Right forelimb (tissue), 1 donor: ENCODE measurements at places on chromosomes 3 and 15.
A peak's percentile ranks its signal among the peaks of the same experiment; 100 is the strongest.

DNA sequence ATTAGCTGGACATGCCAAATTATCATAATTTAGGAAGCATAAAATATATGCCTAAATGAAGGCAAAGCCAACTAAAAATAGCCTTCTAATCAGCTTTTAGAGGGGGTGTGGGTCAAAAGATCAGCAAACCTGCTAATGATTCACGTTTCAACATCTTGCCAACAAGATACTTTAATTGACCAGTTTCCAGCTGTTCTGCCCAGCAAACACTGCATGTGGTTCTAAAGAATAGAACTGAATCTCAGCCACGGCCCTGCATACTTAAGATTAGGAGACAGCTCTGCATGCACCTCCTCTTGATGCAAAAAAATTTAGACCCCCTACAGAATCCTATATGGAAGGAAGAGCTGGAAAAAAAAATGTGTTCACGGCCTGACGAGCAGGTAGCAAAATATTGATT, 500.5 kb downstream of the TBL1XR1 start:
- DNase-seq = no peak

GRCh38 chr15:61064651-61065050, 164.5 kb downstream of the RORA start:
- no peak for DNase-seq

GRCh38 chr3:85498177-85498576, 539.4 kb downstream of the CADM2 start:
- no peak for DNase-seq

DNA sequence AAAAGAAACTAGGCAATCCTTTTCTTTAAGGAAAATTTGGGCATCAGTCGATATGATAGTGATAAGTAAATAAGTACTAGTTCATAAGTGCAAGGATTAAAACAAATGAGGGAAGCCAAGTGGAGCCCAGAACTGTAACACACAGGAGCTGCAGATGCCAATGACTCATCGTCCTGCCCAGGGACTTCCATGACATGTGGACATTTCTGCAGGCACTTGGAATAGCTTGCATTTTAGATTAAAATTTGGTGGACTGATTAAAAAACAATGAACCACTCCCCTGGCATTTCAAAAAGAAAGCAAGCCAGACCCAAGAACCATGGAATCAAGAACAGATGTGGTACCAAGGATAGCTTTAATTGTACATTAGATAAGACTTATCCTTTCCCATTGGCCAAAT, 2.9 kb downstream of the SAMD7 start:
- no peak for DNase-seq

DNA sequence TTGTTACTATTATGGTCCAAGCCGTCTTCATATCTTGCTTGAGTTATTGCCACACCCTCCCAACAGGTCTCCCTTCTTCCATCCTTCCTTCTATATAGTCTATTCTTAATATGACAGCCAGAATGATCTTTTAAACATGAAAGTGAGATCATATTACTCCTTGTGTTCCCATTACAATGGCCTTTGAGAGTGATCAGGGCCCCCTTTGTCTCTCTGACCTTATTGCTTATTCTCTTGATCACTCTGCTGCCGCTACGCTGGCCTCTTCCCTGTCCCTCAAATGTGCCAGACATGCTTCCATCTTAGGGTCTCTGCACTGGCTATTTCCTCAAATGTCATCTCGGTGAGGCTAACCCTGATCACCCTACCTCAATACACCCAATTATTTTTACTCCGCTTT, 38.1 kb downstream of the UBE2E2 start:
- DNase-seq = no peak

DNA sequence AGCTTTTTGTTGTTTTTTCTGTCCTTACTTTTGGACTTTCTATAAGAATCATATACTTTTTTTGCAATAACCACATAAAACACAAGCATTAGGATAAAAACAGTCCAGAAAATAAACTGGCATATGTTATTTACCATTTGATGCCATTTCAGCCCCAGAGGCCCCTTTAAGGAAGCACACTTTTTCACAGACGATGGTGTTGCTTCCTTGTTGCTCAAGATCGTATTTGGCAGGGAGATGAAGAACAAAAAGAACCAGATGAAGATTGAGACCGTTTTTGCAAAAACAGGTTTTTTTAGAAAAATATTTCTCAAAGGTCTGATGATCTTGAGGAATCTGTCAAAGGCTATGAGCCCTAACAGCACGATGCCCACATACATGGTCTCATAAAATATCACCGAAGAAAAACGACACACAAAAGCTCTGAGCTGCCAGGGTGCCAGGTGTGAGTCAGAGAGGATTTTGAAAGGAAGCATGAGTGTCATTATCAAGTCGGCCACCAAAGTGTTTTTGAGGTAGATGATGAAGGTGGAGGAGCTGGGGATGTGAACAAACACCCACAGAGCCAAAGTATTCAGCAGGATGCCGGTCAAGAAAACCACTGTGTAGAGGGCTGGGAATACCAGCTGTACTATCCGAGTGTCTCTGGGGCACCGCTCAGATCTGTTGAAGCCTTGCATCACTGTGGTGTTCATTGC, 902 bp downstream of the P2RY13 start:
- DNase-seq = no peak

DNA sequence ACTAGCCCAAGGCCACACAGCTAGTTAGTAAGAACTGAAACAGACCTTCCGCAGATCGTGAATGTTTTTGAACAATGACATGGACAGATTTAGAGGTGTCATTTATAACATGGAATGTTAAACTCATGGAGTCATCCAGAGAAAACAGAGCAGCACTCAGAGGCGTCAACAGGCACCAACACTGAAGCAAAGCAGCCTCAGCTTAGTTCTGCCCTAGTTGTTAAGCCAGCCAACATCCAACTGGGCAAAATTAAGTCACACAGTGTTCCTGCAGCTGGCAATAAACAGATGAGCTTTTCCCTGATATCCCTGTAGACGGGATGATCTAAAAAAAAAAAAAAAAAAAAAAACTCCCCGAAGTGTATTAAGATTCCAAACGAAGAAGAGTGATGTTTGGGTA, 13.6 kb downstream of the DCLK3 start:
- DNase-seq = no peak

GRCh38 chr3:21390136-21390535, 360.9 kb downstream of the ZNF385D start:
- no peak for DNase-seq

- peak; percentile 51 for DNase-seq
These were observed 202.0 kb downstream of the AKAP13 start for GRCh38 chr15:85582131-85583079.

DNA sequence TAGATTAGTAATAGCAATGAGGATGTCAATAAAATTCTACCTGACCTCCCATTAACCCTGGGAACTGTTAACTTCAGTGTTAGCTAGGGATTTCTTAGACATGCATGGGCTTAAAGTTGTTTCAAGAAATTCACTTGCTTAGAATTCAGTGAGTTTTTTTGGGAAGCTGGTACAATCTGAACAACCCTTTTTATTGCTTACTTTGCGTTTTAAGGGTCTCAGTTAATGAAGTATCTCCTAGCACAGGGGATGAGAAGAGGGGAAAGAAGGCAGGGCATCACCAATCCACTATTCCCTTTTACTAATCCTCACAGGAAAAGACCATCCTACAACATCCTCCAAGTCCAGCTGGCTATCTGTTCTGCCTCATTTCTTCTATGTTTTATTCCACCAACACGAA, 334.9 kb downstream of the MAGI1 start:
- DNase-seq = no peak

- DNase-seq = no peak
These were observed 175.0 kb downstream of the UBE2E2 start for GRCh38 chr3:23377928-23378672.

DNA sequence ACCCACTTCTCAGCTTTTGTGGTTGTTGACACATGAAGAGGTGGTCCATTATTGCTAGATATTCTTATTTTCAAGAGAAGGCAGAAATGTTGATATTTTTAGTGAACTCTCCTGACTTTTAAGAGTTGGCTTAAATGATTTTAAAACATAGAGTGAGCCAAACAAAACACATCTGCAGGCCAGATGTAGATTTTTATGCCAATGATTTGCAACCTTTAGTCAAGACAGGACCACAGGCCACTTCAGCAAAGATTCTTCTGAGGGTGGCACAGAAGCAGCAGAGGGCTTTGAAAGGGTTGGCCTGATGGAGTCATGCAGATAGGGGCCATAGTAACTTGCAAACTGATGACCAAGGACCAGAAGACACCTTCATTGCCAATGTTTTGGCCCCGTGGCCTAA, 276.5 kb upstream of the P2RY1 start:
- DNase-seq = no peak

- no peak for DNase-seq
These were observed 166.2 kb upstream of the NDN start for GRCh38 chr15:23853286-23853685.

GRCh38 chr3:12978682-12979081, 94.5 kb downstream of the IQSEC1 start:
- no peak for DNase-seq

DNA sequence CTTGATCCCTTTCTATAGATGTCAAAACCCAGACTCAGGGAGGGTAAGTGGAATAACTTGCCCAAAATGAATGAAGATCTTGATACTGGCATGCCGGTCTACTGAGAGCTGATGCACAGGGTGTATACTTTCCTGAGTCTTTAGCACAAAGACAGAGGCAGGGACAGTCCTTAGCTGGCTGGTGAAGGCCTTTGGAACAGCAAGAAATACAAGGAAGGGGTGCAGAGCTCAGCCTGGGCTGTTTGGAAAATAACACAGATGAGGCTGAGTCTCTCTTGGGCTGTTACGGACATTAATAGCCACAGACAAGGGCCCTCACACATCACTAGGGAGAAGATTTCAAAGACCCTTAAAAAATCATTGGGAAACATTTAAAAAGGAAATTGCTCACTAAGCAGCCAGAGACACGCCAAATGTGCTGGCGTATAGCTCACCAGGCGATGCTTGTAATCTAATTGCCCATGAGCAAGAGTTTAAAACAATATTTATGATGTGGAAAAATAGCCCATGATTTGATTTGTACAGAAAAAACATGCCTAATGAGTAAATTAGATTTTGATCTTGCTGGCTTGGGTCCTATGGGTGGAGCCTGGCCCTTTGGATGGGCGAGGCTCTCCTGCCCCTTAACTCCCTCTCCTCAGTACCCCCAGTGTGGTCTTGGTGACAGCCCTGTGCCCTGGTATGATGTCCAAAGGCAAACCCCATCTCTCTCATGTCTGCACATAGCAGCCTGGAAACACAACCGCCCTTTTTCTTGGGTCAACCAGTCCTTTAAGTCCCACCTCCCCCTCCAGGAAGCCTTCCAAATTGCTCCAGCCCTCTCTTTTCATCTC, 81.8 kb upstream of the MRPS22 start:
- DNase-seq = no peak

DNA sequence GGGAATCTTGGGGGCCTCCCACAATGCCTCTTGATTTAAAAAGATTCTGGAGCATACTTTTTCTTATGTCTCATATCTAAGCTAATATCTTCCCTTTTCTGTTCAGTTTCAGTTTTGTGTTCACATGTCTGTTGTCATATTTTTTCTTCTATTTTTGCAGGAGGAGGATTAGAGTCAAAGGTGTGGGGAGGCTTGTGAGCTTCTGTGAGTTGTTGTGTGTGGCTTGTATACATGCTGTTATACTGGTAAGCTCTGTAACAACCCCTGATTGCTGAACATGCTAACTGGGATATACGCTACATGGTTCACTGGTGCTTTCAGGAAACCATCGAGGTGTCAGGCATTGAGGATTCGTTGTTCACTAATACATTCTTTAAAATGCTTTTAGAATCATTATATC, 83.5 kb downstream of the SLC25A26 start:
- DNase-seq = no peak

DNA sequence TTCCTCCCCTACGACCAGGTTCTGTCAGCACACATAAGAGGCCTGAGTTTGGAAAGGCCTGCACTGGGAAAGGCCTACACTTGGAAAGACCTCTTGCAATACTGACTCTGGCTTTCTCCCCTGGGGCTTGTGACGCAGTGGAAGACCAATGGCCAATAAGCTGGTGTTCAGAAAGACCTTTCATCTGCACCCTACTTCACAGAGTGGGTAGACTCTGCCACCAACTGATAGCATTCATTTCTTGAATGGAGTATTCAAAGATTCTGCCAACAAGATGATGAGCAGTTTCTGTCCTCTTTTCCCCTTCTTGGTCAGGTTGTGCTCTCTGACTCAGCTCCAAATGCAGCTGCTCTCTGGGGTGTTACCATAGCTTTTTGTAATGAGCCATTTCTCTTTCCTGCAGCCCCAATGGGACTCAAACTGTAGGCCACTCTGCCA, 48.8 kb downstream of the TIPARP start:
- no peak for DNase-seq

DNA sequence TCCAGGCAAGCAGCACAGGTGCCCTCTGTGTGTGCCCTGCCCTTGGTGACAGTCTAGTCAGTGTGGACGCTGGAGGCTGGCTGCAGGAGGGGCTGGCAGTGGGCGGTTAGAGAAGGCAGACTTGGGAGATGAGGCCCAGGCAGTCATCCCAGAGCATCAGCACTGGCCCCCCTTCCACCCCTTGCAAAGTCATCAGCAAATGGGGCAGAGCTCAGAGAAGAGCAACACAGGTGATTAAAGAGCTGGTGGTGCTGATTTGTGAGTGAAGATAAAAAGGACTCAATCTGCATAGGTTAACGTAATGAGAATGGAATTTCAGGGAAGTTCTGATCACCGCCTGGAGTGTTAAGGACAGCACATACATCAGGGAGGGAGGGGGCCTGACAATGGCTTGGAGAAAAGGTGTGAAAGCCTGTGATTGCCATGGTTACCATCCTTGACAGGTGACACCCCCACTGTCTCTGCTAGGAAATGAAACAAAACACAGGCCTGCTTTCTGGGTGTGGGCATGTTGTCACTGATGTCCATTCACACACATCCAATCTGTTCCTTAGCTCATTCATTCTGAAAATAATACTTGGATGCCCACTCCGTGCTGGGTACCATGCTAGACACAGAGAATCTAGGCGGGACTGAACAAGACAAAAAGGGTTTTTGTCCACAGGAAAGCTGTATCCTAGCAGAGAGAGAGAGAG, 269.6 kb upstream of the ST8SIA2 start:
- DNase-seq = no peak

GRCh38 chr3:36175916-36176461, 204.3 kb upstream of the STAC start:
- DNase-seq = no peak

DNA sequence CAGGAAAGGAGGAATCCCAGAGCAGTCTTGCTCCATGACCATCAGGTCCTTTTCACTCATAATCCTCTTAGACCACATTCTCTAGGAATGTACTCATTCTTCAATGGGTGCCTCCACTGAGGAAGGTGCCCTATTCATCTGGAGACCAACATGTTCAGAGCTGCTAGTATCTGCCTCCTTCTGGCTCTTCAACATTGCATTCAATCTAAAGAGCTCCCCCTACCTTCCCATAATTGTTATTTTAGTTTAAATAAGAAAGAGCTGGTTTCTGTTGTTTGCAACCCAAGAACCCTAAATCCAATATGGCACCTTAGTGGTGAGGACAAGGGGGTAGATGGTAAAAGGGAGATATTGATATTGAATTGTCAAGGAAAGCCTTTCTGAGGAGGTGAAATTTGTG, 67.6 kb downstream of the SCN11A start:
- no peak for DNase-seq

- DNase-seq = peak; percentile 50
These were observed 420 bp downstream of the SLC27A2 start for GRCh38 chr15:50182219-50183013.
